ENCODE measurements at places on chromosomes 11 and 22.

GRCh38 chr11:102577723-102578122 is 47.2 kb upstream of the MMP7 start:
- H3K36me3 ChIP-seq = no peaks in the 10 kb centered on the region
- H3K4me3 ChIP-seq = no peak overlapping the region
- no peak for ATAC-seq
- H3K27me3 ChIP-seq = no peaks in the 10 kb centered on the region
- H3K4me1 ChIP-seq = peaks cover 37% of the 10 kb centered on the region
- H3K27ac ChIP-seq = no peak overlapping the region

GRCh38 chr22:28948424-28948823 is 65.1 kb downstream of the ZNRF3 start:
- H3K36me3 ChIP-seq = peaks cover 9% of the 10 kb centered on the region
- H3K27me3 ChIP-seq = peaks cover 19% of the 10 kb centered on the region
- H3K4me1 ChIP-seq = peaks cover 8% of the 10 kb centered on the region
- no peak overlapping the region for H3K4me3 ChIP-seq
- no peak overlapping the region for H3K27ac ChIP-seq

GRCh38 chr11:105220121-105220520 is 80.6 kb upstream of the CARD18 start:
- no peak overlapping the region for H3K4me3 ChIP-seq
- ATAC-seq = peak; percentile 60
- H3K4me1 ChIP-seq = peaks cover 10% of the 10 kb centered on the region
- H3K27ac ChIP-seq = peak overlapping the region; percentile 52
- H3K27me3 ChIP-seq = peaks cover 4% of the 10 kb centered on the region
- no peaks in the 10 kb centered on the region for H3K36me3 ChIP-seq

DNA sequence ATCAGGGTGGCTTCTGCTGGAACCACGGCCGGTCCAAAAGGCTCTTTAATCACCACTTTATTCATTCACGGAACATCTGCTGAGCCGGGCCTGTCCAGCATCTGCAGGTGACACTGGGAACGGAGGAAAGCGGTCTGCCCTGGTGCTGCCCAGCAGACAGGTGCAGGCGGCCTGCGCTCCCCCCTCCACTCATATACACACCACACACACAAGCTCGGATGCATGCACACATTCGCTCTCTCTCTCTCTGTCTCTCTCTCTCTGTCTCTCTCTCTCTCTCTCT is 736.9 kb downstream of the BRD1 start:
- no peak overlapping the region for H3K4me3 ChIP-seq
- H3K27ac ChIP-seq = no peak overlapping the region
- no peaks in the 10 kb centered on the region for H3K36me3 ChIP-seq
- ATAC-seq = no peak
- H3K27me3 ChIP-seq = peaks cover 9% of the 10 kb centered on the region

DNA sequence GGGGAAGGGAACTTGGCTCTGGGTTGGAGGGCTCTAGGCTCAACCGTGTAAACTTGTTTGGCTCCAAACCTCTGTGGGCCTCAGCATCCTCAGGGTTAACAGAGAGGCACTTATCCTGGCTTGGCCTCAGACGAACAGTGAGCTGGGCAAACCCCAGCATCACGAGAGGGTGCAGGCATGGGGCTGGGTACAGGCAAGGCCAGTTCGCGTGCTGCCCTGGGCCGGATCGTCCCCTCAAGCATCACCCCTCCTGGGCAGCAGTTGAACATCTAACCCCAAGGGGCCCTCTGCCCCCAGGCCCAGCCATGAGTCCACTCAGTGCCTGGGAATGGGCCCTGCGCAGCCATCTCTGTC is 1.9 kb downstream of the EHBP1L1 start:
- H3K36me3 ChIP-seq = peaks cover 46% of the 10 kb centered on the region
- H3K27me3 ChIP-seq = no peaks in the 10 kb centered on the region
- H3K4me3 ChIP-seq = peak overlapping the region; percentile 85
- ATAC-seq = no peak
- peak overlapping the region; percentile 69 for H3K27ac ChIP-seq
- peaks cover 56% of the 10 kb centered on the region for H3K4me1 ChIP-seq

- no peak for ATAC-seq
- H3K4me3 ChIP-seq = no peak overlapping the region
- no peak overlapping the region for H3K27ac ChIP-seq
- H3K36me3 ChIP-seq = no peaks in the 10 kb centered on the region
- peaks cover 14% of the 10 kb centered on the region for H3K4me1 ChIP-seq
Measured at GRCh38 chr11:125170001-125170509, 5.5 kb downstream of the PKNOX2 start.

- peak; percentile 2 for ATAC-seq
- H3K4me1 ChIP-seq = no peaks in the 10 kb centered on the region
- no peak overlapping the region for H3K4me3 ChIP-seq
- no peak overlapping the region for H3K27ac ChIP-seq
- H3K27me3 ChIP-seq = peaks cover 39% of the 10 kb centered on the region
- no peaks in the 10 kb centered on the region for H3K36me3 ChIP-seq
Measured at GRCh38 chr11:129700701-129701100, 114.9 kb upstream of the TMEM45B start.

- H3K27me3 ChIP-seq = no peaks in the 10 kb centered on the region
- no peak overlapping the region for H3K27ac ChIP-seq
- H3K4me3 ChIP-seq = no peak overlapping the region
- H3K4me1 ChIP-seq = peaks cover 45% of the 10 kb centered on the region
- peaks cover 10% of the 10 kb centered on the region for H3K36me3 ChIP-seq
- ATAC-seq = no peak
Measured at GRCh38 chr11:60183591-60184205, 815 bp upstream of the MS4A6A start.

GRCh38 chr11:74015919-74016684 is 7.2 kb upstream of the UCP3 start:
- H3K36me3 ChIP-seq = peaks cover 28% of the 10 kb centered on the region
- ATAC-seq = no peak
- no peaks in the 10 kb centered on the region for H3K27me3 ChIP-seq
- H3K4me1 ChIP-seq = peaks cover 56% of the 10 kb centered on the region

DNA sequence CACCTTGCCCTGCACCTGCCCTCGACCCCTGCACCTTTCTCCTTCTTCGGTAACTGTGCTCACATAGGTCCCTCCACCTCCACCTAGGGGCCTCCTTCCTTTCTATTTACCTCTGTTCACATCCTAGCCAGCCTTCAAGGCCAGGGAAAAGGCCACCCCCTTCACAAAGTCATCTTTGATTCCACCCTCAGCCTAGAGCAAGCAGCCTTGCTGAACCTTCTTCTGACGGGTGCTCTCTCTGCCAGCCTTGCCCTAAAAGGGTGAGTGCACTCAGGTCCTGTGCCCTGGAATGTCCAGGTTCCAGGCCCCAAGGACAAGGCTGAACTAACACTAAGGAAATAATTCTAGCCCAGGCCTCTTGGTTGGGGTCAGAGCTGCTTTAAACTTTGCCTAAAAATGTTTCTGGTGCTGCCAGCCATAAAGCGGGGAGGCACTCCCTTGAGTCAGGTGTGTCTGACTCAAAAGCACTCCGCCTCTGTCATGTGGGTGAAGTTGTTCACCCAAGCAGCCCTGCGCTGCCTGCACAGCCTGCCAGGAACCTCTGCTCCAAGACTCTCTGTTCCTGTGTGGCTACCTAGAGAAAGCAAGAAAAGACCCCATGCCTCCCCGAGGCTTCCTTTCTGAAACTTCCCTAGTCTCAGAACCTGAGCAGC is 9.2 kb upstream of the FAM83F start:
- H3K27me3 ChIP-seq = peaks cover 50% of the 10 kb centered on the region
- ATAC-seq = peak; percentile 66
- H3K27ac ChIP-seq = no peak overlapping the region
- H3K4me1 ChIP-seq = no peaks in the 10 kb centered on the region

DNA sequence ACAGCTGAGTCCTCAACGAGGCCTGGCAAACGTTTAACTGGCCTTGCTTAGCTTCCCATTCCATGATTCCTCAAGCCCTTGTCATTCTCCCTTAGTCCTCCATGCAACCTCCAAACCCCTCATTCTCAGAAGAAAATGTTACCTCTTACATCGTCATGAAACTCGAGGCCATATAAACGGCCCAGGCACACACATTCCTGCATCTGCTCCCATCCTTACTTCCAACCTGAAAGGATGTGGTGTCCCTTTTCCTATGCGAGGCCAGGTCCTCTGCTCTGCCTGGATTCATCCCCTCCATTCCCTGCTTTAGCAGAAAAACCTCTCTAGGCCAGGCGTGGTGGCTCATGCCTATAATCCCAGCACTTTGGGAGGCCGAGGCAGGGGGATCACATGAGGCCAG is 9.0 kb downstream of the MPZL3 start:
- H3K4me3 ChIP-seq = no peak overlapping the region
- peaks cover 23% of the 10 kb centered on the region for H3K36me3 ChIP-seq
- no peaks in the 10 kb centered on the region for H3K27me3 ChIP-seq
- no peak for ATAC-seq

GRCh38 chr11:102495161-102496042 is 35.1 kb downstream of the MMP7 start:
- H3K4me1 ChIP-seq = peaks cover 20% of the 10 kb centered on the region
- no peaks in the 10 kb centered on the region for H3K36me3 ChIP-seq
- H3K27ac ChIP-seq = peak overlapping the region; percentile 67
- H3K27me3 ChIP-seq = peaks cover 20% of the 10 kb centered on the region
- no peak overlapping the region for H3K4me3 ChIP-seq

DNA sequence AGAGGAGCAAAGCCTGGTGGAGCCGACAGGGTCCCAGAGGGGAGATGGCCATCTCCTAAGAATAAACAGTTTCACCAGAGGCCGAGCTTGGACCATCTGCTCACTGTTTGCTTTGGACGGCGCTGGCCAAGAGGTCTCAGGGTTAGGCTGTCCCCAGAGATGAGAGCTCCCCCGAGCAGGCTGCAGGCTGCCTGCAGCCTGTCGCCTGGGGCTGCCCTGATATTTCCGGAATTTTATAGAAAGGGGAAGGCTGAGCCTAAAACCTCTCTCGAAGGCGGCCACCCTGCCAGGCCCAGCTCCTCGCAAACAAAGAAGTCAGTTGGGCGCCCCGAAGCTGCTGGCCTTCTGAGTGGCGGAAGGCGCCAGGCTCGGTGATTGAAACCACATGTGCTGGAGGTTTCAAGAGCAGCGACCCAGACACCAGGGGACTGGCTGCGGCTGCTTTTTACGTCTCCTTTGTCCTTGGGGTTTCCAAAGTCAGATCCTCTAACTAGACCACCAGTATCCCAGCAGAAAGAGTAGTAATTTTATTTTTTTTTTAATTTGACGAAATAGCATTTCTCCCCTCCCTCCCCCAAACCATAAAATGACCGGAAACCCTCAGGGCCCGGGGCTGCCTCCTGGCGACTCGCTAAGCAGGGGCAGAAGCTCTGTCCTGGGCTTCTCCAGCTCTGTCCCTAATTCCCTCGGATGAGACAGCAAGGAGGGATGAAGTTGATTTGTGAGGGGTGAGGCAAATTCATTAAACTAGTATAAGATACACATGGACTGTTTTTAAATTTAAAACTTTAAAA is 57.4 kb downstream of the CLMP start:
- no peak overlapping the region for H3K27ac ChIP-seq
- no peak for ATAC-seq
- H3K4me3 ChIP-seq = peak overlapping the region; percentile 28
- no peaks in the 10 kb centered on the region for H3K36me3 ChIP-seq
- H3K4me1 ChIP-seq = peaks cover 7% of the 10 kb centered on the region

- H3K4me3 ChIP-seq = no peak overlapping the region
- no peak for ATAC-seq
- H3K36me3 ChIP-seq = no peaks in the 10 kb centered on the region
- H3K4me1 ChIP-seq = no peaks in the 10 kb centered on the region
- no peaks in the 10 kb centered on the region for H3K27me3 ChIP-seq
- no peak overlapping the region for H3K27ac ChIP-seq
Measured at GRCh38 chr11:105168457-105168856, 28.9 kb upstream of the CARD18 start.

- H3K4me1 ChIP-seq = no peaks in the 10 kb centered on the region
- H3K4me3 ChIP-seq = no peak overlapping the region
- H3K36me3 ChIP-seq = peaks cover 64% of the 10 kb centered on the region
Measured at GRCh38 chr11:83205608-83206185, 12.2 kb downstream of the ANKRD42 start.

DNA sequence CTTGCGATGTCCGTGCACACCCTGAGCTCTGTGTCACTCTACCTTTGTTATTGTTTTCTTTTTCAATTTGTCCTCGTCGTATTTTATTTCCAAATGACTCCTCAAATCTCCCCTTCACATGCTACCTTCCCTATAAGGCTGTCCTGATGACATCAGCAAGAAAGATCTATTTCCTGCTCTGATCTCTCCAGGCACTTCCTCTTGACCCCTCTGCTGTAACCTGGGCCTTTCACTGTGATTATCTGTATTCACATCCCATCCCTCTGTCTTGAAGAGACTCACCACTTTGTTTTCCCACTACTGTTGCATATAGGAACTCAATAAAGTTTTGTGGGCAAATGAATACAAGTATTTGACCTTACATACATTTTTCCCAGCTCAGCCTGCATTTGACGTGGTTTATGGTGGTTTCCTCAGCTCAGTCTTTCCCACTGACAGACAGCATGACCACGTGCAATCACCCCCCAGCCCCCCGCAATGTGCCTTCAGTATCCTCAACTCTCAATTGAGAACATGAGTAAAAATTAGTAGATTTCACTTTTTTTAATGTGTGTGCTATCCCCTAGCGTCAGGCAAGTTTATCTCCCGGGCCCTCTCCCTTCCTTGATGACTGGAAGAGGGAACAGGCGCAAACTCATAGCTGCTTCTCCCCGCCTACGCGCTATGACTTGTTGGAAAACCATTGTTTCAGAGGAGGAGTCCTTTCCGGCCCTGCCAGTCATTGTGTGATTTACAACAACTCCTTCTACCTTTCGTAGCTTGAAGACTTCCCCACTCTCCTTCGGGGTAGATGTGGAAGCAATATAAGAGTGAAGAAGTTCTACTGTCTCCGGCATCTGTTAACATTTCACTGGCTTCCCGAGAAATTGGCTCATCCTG is 498.5 kb downstream of the NTM start:
- H3K4me3 ChIP-seq = no peak overlapping the region
- no peaks in the 10 kb centered on the region for H3K36me3 ChIP-seq

DNA sequence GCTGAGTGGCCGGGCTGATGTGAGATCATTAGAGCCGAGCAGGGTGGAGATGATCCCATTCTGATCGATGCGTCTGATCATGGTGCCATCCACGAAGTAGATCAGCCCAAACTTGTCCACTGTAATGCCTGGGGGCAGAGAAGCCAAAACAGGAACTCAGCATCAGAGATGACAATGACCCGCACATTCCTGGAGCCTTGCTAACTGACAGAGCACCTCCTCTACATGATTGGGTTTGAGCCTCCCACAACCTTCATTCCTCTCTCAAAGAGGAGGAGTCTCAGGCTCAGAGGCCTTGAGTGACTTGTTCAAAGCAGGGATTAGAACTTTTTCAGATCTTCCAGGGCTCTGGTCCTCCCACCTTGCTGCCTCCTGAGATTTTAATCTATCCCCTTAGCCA is 133.7 kb upstream of the NARS2 start:
- H3K27ac ChIP-seq = no peak overlapping the region
- H3K4me3 ChIP-seq = no peak overlapping the region
- no peaks in the 10 kb centered on the region for H3K36me3 ChIP-seq
- ATAC-seq = no peak
- no peaks in the 10 kb centered on the region for H3K27me3 ChIP-seq
- no peaks in the 10 kb centered on the region for H3K4me1 ChIP-seq

DNA sequence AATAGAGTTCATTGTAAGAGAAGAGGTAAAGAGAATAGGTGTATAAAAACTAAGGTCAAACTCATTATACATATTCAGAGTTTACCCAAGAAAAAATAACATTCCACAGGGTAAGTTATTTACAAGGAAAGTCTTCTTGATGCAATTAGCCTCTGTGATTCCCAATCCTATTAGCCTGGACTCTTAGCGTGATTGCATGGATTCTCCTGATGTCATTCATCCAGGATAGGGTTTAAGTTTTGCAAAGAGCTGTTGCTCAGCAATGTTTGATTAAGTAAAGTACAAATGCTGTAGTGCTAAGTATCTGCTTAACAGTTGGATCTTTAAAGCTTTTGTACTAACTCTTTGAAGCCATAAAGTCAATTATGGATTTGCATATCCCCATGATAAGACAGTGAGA is 767.8 kb upstream of the LUZP2 start:
- no peaks in the 10 kb centered on the region for H3K27me3 ChIP-seq
- no peak overlapping the region for H3K4me3 ChIP-seq
- H3K36me3 ChIP-seq = no peaks in the 10 kb centered on the region
- no peaks in the 10 kb centered on the region for H3K4me1 ChIP-seq

All from stimulated activated memory B cell treated with anti-CD40 and anti-IgM and Interleukin-4, amounts not matched to agents 10 μg/mL and 1 μg/mL and 100 μg/mL, for 72 hours (primary cell).